Activated CD8-positive, alpha-beta memory T cell treated with anti-CD3 and anti-CD28 coated beads for 1 hour (primary cell): ENCODE measurements at places on chromosomes 11 and 22.

DNA sequence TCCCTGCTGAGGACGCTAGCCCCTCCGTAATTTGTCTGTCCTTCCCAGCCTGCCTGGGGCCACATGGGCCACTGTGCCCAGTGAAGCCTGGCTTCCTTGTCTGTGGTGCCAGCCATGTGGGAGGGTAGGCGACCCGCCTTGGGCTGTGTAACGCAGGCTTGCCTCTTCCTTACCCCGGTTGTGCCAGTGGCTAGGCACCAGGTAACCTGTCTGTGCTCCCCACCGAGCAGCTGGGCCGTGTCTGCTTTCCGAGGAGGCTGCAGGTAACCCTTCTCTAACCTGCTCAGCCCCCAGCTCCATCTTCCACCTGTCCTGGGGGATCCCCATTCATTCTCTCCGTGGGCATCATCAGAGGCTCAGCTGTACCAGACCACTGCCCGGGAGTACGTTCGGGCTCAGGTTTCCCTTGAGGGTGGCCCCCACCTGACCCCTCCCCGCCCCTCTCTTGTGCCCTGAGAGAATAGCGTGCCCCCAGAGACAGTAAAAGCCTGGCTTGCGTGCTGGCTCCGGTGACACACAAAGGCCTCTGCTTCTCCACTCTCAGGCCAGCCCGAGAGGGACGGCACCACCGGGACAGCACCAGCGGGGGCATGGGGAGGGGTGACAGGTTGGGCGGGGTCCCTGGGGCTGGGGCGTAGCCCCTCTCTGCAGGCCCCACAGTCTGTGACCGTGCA lies 79.1 kb downstream of the CDKN1C start:
- DNase-seq, result no peak

DNA sequence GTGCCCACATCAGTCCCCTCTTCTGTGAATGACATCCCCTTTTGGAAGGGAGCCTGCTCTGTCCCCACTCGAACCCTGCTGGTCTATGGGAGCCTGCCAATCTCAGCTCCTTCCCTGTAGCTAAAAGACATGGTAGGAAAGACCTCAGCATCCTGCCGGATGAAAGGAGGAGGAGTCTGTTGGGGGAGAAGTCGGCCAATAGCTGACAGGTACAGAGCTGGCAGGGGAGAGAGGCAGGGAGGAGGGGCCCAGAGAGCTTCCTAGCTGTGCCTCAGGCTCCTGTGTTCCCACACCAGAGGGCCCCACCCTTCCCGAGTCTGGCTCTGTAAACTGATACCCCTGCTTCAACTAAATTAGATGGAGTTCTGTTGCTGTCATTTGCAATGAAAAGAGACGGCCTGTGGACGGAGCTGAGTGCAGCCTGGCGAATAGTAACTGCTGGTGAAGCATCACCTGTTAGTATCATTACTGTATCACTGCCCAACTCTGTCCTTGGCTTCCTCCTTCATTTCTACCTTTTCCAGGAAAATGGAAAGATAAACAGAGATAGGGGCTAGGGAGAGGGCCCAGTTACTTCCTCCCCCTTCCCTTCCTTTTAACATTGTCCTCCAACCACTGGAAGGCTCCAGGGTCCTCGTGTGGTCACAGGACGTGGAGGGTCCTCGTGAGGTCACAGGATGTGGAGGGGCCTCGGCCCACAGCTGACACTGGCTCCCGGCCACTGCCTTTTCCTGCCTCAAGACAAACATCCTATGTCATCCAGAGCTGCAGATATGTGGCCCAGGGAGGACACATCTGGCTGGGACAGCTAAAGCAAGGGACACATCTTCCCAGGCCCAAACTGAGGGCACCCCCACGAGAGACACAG lies 15.1 kb downstream of the FXYD6 start:
- no peak for DNase-seq

- DNase-seq, result no peak
Observed at GRCh38 chr11:57087991-57088390, 93.8 kb upstream of the LRRC55 start.

DNA sequence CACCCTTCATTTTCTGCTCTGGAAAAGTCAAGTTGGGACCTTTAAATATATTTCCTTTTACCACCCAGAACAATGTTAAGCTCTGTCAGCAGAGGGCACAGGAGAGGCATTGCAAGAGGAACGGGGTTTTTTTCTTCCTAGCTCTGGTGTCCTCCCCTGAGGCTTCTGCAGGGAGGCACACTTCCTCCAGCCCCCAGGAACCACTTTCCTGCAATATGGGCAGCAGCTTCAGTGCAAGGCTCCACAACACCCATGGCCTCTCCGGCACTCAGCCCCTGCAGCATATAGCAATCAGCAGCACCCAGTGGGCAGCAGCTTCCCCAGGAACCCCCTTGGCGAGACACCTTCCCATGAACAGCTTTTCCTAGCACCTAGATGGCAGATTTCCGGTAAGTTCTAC lies 101.4 kb downstream of the SYT9 start:
- DNase-seq, result no peak

DNA sequence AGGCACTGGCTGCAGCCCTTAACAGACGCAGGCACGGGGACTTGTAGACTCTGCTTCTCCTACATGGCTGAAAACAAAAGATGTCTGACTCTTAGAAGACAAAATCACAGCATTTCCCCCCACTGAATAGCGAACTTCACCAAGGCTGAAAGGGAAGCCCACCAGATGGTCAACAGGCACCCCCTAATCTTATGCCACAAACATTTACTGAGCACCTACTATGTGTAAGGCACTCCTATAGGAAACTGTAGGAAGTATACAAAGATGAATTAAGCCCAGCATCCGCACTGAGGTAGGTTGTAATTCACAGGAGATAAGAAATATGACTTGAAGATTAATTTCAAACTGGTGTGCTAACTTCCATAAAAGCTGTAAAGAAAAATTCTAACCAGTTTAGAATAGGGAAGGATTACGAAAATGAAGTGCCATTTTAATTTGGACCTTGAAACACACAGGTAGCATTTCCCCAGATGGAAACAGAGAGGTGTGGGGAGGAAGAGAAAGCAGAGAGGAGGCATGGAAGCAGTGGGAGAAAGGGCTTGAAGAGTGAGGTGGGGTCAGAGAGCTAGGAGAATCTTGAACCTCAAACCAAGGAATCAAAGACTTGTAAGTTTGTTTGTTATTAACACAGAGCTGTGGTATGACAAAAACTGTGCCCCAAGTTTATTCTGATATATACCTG lies 38.1 kb downstream of the NUMA1 start:
- DNase-seq, result no peak

DNA sequence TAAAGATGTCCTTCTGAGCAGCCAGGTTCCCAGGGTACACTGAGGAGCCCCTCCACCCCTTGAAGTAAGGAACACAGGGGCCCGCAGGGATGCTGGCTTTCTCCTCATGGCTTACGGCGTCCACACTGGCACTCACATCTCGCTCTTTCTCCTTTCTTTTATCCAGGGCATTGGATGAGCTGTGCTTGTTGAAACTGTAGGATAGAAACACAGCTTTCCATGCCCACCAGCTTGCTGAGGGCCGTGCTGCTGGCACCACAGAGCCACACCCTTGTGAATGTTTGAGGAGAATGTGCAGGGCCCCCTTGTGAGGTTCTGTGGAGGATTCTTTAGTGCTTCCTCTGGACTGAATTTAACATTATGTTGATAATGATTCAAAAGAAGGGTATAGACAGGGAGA lies 51.7 kb upstream of the B3GAT1 start:
- DNase-seq, result no peak

DNA sequence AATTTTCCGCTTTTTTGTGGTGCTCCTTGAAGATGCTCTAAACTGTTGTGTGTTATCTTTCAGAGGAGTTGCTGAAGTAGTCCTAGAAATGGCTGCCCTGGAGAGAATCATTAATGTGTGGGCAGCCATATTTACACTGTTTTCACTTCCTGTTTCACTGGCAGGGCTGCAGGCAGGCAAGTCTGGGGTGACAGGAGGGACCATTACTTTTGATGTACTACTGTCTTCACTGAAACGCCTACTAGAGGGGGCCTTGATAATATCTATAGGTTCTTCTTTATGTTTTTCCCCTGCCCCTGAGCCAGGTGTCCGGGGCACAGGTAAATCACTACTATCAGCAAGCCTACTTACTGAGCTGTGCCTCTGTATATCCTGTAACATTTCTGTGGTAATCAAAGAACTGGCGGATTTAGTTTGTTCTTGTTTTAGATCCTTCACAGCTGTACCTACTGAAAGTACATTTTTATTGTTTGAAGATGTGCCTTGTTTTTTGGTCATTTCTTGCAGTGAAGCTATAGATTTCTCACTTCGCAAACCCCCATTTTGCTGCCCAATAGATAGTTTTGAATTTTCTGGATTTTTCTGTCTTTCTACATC lies 39.7 kb downstream of the ACAT1 start:
- no peak for DNase-seq
